ENCODE measurements at places on chromosomes 2 and 18. TPM values are rescaled to one million over a fixed set of nuclear protein-coding genes. Genes with fewer than 3 reads are reported as not detected.

GRCh38 chr2:50476174-50476573, 555.8 kb downstream of the NRXN1 start:
- DNase-seq, result no peak

- no peak for DNase-seq
These were observed 54.9 kb downstream of the FHOD3 start for GRCh38 chr18:36352384-36352783.

DNA sequence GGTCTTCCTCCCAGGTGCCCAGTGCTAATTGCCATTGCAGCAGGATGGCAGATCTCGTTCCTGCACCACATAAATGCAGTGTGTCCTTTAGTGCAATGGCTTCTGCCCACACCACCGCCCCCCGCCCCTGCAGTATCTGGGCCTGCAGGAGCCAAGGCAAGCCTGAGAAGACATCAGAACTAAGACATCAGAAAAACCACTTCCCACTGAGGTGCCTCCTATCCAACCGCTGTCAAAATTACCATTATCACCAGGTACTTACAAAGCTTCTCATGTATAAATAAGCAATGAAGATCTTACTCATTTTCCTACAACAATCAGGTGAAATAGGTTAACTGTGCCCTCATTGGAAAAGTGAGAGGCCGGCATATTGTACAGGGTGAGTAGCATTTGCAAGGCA, 228.8 kb downstream of the FBXO15 start:
- DNase-seq, result no peak

DNA sequence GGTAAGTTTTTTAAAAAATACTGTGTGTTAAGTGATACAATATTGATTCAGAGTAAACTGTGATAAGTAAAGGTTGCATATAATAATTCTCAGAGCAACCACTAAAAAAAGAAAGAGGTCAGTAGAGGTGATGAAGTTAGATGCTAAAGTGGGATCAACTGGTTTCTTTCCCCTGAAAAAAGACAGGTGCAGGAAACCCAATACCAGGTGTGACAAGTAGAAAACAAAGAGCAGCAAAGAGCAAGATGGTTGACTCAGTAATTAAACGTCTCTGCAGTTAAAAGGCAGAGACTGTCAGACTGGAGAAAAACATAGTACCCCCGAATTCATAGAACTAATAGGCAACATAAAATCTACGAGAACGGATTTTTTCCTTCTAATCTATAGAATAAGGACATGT, 128.3 kb downstream of the ATP9B start:
- no peak for DNase-seq

Gene PAX3
- not detected for total RNA-seq

Gene DSG4
- total RNA-seq, result not detected

Gene GALNT13
- total RNA-seq, result not detected

DNA sequence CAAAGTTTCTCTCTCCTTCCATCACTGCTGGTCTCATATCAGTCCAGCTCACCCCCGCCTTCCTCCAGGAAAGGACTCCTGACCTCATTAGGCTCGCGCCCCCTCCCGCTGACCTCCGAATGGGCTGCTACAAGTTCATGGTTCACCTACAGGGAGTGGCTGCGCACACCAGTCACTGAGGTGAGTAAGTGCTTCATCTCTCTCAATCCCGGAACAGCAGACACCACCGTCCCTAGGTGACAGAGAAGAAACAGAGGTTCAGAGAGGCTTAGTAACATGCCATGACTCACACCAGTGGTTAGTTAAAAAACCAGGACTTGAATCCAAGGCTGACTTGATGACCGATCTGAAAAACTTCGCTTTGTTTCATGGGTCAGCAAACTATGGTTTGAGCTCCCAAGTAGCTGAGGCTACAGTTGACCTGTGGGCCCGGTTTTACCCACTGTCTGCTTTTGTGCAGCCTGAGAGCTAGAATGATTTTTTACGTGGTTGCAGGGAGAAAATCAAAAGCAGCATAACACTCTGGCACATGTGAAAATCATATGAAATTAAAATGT, 42.0 kb downstream of the ZFP36L2 start:
- DNase-seq, result no peak

GRCh38 chr2:217685255-217685605, 317.6 kb downstream of the TNS1 start:
- DNase-seq, result peak; percentile 90

- DNase-seq, result no peak
These were observed 29.9 kb downstream of the TTC32 start for GRCh38 chr2:19871836-19872235.

Gene C2orf76
- not detected for total RNA-seq

Gene ACAA2
- total RNA-seq, result 33.4 TPM

DNA sequence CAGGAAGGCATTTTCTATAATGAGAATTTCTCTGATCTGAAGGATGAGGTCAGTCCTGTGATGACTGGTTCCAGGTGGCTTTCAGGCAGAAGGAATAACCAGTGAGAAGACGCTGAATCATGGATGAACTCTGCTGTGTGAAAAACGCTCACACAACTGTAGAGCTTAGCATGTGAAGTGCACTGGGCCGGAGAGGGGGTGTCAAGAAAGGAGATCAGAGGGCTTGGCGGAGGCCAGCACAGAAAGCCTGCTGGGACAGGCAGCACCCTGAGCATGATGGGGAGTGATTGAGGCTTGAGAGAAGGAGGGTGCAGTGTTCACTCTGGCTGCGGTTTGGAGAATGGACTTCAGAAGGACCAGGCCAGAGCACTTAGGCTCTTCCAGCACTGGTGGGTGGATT, 236.5 kb downstream of the TPGS2 start:
- DNase-seq, result no peak

DNA sequence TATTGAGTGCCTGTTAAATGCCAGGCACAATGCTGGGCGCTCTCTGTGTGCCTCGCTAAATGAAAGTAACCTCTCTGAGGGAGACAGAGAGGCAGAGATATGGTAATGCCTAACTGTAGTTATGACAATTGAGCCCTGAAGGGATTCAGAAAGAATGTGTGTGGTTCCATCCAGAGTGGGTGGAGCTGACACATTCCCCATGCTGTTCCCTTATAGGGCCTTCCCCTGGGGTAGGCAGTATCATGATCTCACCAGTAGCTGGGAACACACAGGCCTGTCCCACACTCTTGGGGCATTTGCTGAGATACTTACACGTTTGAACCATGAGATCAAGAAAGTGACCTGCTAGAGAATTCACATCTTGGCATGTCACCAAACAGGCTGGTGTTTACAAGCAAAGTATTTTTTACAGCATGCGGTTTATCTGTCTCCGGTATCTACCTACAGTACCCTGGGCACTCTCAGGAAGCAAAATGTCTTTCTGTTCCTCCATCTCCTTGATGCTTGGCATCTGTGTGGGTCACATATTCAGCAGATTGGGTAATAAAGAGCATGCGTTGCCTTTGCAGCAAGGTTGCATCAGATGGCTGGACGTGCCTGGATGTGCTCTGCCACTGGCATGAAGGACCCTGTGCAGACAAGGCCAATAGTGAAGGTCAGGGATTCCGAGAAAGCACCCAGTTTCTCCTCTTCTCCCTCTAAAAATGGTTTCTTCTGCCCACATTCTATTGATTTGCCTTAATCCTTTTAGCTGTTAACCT, 9.4 kb downstream of the CTIF start:
- peak; percentile 78 for DNase-seq

- DNase-seq, result no peak
These were observed 12.5 kb downstream of the MAP4K4 start for GRCh38 chr2:101710036-101710435.

DNA sequence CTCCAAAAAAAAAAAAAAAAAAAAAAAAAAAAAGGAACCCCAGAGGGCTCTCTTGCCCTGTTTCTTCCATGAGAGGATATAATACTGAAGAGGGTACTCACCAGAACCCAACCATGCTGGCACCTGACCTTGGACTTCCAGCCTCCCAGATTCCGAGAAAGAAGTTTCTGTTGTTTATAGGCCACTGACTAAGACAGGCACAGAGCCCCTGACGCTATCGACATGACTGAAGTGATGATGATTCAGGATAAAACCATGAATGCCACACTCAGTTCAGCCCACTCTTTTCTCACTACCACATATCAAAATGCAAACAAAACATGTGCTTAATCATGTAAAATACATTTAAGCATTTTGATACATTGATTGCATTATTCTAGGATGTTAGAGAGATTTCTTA, 66.1 kb upstream of the CDCA7 start:
- DNase-seq, result no peak

GRCh38 chr2:100992262-100992661, 9.8 kb upstream of the RPL31 start:
- DNase-seq, result no peak

Gene BOLL
- total RNA-seq, result not detected

DNA sequence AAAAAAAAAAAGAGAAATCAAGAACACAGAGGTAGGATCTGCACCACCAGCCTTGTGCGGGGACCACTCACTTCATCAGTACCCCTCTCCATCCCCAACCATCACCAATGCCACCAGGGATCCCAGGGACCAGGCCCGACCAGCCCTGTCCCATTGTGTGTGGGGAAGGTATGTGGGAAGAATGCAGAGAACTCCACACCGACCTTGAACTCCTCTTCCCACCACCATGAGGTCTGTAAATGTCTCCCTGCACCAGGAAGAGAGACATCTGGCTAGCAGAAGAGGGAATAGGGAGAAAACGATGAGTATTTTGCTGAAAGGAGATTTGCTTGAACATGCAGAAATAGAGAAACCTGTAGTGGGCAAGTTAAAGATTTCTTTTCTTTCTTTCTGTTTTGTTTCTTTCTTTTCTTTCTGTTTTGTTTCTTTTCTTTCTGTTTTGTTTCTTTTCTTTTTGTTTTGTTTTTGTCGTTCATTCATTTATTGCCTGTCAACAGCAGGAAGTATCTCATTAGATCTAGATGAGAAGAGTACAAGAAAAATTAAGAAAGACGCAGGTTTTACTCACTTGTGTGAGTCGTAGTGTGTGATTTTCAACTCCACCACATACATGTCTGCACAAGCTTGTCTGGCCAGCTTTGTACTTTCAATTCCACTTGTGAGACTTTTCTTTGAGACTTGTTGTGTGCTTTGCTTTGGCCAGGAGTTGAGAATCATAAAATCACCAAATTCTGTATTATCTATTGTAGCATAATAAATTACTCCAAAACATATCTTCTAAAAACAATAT, 179.8 kb upstream of the HAAO start:
- peak; percentile 41 for DNase-seq

Gene ESPNL
- not detected for total RNA-seq

Gene CPS1
- total RNA-seq, result 9.4 TPM

Gene SFTPB
- total RNA-seq, result not detected

DNA sequence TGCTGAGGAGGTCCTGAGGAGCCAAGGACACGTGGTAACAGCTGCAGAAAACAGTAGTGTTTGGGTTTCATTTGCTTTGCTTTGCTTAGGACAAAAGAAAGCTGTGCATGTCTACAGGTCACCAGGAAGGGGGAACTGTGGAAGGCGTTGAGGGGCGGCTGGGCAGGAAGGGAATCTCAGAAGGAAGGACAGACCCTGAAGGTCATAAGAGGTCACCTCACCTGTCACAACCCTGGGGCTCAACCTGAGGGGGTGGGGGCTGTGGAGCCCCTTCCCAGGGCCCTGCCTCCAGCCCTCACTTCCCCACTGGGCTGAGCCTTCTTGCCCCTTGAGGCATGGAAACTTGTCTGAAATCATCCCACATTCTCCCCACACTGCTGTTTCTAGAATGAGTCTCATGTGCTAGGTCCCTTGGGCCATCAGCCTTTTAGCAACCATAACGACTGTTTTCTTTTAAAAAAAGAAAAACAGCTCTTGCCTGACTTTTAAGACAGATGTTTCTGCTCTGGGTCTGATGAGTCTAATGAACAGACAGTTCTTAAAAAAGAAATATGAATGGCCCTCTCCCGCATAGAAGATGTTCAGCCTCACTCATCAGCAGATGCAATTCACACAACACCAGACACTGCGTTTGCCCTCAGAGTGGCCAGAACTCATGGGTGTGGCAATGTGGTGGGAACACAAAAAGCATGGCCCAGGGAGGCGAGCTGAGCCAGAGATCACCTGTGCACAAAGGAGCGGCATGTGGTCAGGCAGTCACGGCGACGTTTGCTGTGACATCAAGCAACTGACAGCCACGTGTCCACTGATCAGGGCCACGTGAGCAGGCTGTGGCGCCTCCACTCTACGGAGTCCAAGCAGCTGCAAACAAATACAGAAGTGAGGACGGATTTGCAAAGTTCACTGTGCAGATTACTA, 84.0 kb downstream of the SEPTIN10 start:
- DNase-seq, result no peak

GRCh38 chr2:164831887-164832286, 9.7 kb downstream of the COBLL1 start:
- DNase-seq, result no peak

GRCh38 chr2:239307921-239308613, 92.8 kb downstream of the HDAC4 start:
- peak; percentile 56 for DNase-seq

Gene HOXD13
- total RNA-seq, result not detected

DNA sequence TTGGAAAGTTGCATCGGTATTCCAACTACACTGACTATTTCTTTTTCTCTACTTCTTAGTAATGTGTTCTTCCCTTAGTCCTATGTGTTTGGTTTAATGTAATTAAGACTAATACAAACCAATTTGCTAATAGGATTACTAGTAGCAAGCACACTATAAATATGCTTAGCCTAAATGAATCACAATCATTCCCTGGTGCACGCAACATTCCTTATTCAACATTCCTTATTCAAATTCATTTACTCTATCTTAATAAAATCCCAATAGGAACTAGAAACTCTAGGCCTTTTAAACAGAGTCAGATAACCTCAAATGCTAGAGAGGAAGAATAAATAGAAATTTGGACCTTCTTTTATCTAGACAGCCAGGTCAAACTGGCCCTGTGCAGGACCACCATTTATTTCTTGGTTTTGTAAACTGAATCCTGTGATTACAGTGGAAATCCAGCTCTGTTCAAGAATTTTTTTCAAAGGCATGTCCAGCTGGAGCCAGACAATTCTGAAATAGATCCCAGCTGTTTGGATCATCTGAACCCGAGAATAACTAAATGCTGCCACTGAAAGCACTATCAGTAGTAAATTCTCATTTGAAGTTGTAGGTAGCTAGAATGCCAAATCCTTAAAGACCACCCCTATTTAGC, 103.1 kb downstream of the PPP1R1C start:
- no peak for DNase-seq

DNA sequence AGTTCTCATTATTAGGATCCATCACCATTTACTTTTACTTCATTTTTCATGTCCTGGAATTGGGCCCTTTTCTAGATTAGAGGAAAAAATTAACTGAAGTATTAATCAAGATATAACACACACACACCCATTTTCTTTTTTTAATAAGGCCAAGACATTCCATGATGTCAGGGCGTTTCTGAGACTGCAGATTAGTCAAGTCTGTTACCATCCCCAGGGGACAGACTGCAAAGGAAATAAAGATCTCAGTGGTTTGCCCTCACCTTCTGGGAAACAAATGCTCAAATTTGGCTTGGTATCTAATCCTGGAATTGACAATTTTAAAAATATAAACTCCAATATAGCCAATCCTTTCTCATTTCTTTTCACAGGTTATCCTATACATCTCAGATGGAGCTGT, 27.4 kb downstream of the RMP24 start:
- DNase-seq, result no peak

Data from ascending aorta (tissue), 2 donors.